Left renal pelvis (tissue), 4 donors: ENCODE measurements at places on chromosomes 2 and 18.
A peak's percentile ranks its signal among the peaks of the same experiment; 100 is the strongest.

DNA sequence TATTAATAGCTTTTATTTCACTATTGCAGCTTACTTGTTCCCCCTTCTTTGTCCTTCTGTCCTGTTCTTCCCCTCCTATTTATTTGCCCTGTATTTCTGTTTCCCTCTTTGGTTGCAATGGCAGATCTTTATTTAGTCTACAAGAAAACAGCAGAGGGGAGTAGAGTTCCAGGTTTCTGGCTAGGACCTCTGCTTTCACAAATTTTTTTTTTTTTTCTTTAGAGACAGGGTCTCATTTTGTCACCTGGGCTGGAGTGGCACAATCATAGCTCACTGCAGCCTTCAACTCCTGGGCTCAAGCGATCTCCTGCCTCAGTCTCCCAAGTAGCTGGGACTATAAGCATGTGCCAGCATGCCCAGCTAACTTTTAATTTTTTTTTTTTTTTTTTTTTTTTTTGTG is 188.1 kb upstream of the SPRED2 start:
- no peak for DNase-seq

- no peak for DNase-seq
Observed at GRCh38 chr2:142865924-142866323, 11.5 kb upstream of the KYNU start.

DNA sequence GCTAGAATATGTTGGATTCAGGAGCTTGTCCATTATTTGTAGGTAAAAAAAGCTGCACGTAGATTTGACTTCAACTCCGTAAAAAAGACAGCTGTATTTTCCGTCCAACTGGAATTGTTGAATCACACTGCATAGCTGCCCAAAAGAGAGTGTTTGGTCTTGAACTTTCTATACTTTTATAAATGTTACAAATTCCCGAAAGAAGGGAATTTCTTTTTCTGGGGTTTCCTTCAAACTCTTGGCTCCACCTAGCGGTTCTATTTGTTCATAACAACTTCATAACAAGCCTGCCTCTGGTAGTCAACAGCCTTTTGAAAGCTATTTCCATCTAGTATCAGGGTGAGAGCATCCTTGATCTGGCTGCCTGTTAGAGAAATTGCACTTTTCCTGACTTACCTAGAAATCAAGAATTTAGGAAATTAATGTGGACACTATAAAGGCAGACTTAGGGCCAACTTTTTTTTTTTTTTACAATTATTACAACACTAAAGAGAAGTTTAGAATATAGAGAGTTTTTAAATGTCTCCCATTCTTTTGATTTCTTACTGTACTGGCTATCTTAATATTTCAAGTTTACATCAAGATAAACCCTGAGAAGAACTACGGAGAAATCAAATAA is 48.1 kb downstream of the TMEM185B start:
- peak; percentile 57 for DNase-seq

- no peak for DNase-seq
Observed at GRCh38 chr18:59419386-59419785, 60.3 kb upstream of the LMAN1 start.

DNA sequence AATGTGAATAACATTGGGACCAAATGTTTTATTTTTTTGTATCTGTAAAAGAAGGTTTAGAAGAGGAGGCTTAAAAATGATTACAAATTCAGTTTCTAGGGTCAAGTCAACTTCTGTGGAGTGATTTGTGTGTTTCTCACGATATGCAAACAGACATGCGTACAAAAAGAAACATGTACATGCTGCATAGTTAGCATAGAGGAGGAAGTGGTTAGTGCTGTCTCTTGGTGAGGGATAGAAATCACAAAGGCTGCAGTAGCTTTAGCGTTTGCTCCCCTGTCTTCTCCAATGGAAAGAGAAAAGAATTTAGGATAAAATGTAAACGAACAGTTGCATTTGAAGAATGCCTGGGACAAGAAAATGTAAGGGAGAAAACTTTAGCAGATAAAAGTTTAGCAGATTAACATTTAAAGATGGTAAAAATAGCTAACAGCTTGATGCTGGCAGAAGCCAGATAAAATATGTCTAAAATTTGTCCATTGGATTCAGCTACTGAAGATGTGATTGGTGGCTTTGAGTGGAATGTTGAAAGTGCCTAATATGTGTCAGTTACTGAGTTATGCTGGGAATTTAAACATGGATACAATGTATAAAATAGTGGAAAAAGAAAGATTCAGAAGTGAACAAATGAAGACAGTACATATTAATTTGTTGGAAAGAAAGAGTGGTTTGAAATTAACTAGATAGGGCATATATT is 44.9 kb downstream of the MALT1 start:
- no peak for DNase-seq

DNA sequence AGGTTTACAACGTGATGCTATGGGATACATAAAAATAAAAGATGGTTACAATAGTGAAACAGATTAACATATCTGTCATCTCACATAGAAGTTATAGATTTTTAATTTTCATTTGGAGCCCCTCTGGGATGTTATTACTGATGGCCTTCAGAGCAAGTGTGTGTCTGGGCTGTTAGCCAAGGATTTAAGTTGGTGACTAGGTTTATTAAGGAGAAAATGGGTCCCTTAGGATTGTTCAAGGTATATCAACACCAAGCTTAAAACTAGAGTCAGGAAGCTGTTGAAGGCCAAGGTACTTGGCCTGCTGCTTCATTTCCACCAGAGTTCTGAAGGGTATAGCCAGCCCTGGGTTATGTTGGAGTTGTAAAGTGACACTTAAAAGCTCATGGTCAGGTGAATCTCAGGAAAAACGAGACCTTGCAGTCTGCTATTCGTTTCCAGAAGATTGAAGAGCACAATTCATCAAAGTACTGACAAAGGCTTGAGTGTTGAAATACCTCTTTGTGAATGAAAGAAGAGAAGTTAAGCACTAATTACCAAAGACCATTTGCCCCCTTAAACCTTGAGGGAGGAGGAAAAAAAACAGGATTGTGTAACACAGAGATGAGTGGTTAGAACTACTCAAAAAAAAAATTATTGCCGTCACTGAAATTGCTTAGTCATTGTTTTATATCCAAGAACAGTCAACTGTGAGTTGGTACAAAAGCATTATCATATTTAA is 48.4 kb downstream of the MAP2 start:
- DNase-seq: no peak
